ENCODE measurements at places on chromosomes 2 and 18.

DNA sequence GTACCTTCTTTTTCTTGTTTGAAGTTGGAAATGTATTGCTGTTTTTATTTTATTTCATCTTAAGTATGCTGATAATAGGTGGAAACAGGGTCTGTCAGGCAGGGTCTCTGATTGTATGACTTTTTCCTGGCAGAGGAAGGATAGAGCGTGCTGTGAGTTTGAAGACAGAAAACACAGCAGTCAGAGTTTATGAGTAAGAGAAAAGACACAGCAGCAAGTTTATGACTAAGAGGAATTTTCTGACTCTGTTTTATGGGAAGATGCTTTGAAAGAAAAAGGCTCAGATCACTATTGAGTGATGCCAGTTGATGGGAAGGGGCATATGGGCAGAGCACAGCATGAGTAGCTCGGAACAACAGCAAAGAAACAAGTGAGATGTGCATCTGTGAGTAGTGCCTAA, 379.1 kb downstream of the MEIS1 start:
- no peak for DNase-seq

- no peak for DNase-seq
Measured at GRCh38 chr2:29726976-29727375, 194.4 kb downstream of the ALK start.

DNA sequence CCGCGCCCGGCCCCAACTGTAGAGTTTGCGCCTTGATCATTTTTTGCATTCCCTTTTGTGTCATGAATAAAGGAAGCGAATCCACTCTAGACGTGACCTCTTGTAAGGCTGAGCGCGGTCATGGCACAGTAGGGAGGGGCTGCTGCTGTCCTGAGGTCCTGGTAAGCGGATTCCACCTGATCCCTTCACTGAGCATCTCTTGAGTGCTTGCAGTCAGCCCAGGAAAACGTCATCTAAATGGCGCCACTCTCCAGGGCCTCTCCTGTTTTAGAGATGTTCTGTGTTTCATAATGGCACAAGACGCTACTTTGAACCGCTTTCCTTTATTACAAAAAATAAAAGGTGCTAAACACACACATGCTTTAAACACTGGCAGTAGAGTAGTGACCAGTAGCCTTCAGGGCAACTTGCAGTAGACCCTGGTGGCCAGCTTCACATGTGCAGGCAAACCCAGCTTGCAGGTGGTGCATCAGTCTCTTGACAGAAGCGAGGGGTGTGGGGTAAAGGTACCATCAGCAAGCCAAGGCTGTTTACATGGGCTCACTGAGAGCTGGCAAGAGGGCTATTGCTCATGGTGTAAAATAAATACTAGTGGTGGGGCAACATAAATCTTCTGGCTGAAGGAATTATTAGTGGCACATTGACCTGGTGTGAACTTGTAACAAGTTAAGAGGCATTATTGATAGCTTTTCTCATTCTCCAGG, 43.0 kb upstream of the ACKR3 start:
- no peak for DNase-seq

DNA sequence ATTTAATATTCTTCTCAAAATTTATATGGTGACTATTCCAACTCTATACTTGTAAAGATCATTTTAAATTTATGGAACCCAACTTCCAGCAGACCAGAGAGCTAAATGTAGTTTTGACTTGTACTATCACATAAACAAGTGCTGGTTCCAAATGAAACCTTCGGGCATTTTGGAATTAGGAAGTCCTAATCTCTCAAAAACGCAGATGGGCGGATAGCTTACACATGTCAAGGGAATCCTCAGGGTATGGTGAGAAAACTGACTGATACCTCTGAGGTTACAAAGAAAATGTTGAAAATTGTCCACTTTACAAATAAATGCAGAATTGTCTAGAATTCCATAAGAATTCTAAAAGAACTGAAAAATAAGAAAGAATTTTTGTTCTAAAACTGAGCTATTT, 224.1 kb downstream of the SS18 start:
- DNase-seq, result no peak

- DNase-seq, result no peak
Measured at GRCh38 chr2:128310094-128310716, 8.5 kb downstream of the HS6ST1 start.

GRCh38 chr2:44716131-44716530, 225.4 kb upstream of the SIX3 start:
- DNase-seq, result no peak

GRCh38 chr2:74179063-74179865, 585 bp upstream of the MOB1A start:
- no peak for DNase-seq

DNA sequence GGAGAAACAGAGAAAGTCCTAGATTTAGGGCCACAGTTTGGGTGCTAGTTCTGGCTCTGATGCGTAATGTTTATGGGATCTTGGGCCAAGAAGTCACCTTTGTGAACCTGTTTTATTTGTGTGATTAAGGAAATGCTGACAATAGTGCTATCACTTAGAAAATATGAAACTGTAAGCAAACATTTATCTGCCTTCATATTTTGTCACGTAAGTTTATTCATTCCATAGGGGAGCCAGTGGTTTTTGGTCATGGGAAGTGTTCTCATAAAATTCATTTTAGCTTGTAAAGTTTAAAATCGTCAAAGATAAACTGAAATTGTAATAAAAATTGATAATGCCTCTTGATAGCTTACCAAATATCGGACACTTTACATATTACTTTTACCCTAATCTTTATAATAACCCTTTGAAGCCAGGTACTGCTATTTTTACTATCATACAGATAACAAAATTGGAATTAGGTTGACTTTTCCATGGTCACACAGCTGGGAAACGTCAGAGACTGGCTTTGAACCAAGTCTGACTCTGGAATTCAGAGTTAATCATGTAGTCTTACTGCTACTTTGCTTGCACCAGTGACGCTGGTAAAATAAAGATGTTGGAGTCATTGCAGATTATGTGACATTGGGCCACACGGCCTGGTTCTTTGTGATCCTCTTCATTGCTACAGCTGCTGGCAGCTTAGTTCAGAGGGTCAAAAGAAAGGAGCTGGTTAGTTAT, 99.7 kb downstream of the ICA1L start:
- no peak for DNase-seq

GRCh38 chr2:222483513-222484039, 59.2 kb downstream of the SGPP2 start:
- no peak for DNase-seq

DNA sequence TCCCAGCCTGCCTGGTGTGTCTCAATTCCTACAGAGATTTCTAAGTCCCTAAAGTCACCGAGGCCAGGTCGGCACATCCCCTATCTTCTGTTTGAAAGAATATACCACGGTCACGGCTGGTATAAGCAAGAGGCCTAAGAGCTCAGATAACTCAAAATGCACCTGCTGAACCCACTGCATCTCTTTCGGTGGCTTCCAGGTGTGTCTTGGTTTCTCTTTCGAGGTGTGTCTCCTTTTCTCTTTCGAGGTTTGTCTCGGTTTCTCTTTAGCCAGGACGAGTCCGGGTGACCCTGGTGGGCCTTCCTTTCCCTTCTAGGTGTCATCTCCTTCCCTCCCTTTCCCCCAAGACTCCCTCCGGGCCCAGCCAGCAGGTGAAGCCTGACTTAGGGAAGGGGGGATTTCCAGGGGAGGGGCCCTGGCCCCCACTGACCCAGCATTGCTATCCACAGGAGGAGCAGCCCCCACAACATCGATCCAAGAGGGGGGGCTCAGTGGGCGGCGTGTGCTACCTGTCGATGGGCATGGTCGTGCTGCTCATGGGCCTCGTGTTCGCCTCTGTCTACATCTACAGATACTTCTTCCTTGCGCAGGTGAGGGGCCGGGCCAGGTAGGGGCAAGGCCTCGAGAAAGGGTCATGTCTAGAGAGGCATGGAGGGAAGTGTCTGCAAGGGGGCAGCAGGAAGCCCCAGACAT, 8.4 kb downstream of the ITM2C start:
- peak; percentile 52 for DNase-seq

- DNase-seq, result no peak
Measured at GRCh38 chr18:40356168-40356567, 1598.9 kb upstream of the PIK3C3 start.

DNA sequence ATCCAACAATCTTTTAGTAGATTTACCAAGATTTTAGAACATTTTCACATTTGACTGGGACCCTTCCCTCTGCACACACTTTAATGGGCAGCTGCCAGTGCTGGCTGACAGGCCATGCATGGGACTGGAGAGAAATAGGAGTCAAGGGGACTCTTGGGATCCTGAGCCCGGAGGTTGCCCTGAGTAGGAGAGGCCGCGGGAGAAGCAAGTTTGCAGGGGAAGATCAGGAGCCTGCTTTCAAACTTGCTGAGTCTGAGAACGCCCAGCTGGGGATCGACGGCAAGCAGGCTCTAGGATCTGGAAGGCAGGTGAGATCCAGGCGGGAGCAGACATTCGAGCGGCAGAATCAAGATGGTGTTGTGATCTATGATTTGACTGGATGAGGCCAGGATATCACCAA, 186.1 kb downstream of the HDAC4 start:
- no peak for DNase-seq

GRCh38 chr2:17429130-17429529, 89.1 kb downstream of the RAD51AP2 start:
- no peak for DNase-seq

DNA sequence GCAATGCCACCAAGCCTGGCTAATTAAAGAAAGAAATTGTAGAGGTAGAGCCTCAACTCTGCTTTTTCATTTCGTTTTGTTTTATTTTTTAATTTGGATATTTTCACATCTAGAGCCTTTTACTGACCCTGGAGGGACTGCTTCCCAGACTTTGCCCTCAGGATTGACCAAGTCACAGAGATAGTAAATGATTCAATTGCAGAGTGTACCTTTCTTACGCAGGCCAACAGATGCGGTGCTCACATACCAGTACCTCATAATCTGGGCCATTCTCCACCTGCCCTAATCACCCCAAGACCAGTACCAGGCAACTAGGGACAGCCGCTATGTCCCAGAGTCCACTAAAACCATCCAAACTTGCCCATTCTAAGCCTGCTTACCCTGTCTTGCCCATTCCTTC, 110.8 kb downstream of the DDX1 start:
- no peak for DNase-seq

GRCh38 chr2:145801210-145801609, 1281.3 kb upstream of the ZEB2 start:
- DNase-seq, result no peak
